ENCODE measurements at places on chromosomes 1 and 21.
A peak's percentile ranks its signal among the peaks of the same experiment; 100 is the strongest.

- DNase-seq, result no peak
These were observed 4.4 kb upstream of the C2CD2 start for GRCh38 chr21:41957991-41958766.

GRCh38 chr1:8217011-8217711, 100.8 kb upstream of the SLC45A1 start:
- DNase-seq, result no peak

DNA sequence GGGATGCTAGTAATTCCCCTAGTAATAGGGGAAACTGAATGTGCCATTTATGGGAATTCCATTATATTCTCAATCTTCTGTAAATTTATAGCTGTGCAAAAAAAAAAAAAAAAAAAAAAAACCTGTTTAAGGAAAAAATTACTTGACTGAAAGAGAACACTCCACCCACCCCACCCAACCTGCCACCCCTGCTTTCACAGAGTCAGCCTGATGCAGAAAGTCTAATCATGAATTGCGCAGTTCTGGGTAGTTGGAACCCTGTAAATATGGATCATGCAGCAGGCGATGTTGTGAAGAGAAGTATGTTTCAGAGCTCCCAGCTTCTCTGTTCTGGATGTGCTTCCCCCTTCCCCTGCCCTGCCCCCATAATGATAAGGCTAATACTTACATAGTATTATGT, 19.6 kb upstream of the LAMC2 start:
- DNase-seq, result no peak

DNA sequence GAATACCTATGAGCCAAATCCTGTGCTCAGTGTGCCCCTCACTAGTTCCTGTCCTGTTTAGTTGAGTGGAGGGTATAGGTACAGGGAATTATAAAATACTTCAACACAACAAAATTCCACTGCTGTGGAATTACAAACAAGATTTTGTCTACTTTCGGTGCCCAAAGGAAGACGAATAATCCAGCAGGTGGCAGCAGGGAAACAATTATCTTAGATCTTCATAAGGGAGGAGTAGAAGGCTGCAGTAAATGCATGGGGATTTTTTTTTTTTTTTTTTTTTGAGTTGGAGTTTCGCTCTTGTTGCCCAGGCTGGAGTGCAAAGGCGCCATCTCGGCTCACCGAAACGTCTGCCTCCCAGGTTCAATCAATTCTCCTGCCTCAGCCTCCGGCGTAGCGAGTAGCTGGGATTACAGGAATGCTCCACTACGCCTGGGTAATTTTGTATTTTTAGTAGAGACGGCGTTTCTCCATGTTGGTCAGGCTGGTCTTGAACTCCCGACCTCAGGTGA, 2.0 kb upstream of the PIP5K1A start:
- no peak for DNase-seq

DNA sequence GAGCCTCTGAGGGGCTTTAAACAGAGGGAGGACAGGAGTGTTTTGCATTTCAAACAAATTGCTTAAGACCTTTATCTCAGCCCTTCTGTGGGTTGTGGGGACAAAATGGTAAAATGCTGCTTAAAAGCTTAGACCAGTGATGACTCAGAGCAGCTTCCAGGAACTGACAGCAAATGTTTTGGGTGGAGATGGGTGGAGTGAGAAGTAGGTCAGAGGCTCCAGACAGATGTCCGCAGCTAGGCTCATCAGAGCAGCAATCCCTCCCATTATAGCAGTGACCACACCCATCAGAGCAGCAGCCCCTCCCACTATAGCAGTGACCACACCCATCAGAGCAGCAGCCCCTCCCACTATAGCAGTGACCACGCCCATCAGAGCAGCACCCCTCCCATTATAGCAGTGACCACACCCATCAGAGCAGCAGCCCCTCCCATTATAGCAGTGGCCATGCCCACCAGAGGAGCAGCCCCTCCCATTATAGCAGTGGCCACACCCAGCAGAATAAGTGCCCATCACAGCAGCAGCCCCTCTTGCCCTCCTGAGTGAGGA, 532.2 kb downstream of the MATN1 start:
- peak; percentile 8 for DNase-seq
